Psoas muscle (tissue), 8 donors: ENCODE measurements at places on chromosomes 2 and 18. TPM values are rescaled to one million over a fixed set of nuclear protein-coding genes. Genes with fewer than 3 reads are reported as not detected.
A peak's percentile ranks its signal among the peaks of the same experiment; 100 is the strongest.

DNA sequence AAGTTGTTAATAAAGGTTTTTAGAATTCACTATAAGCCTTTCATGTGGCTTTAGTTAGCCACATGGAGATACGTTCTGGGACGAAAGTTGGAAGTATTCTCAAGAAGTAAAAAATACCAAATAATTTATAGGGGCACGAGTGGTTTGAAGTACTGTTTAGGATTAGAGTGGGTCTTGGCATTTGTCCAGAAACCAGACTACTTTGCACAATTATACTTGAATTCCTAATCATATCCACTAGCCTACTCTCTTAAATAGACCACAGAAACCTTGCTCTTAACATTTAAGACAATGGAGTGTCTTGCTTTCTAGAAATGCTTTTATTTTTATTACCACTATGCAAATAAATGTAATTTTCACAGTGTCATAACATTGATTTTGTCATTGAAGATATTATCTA, 44.6 kb downstream of the UBE2E3 start:
- peaks cover 18% of the 10 kb centered on the region for H3K4me1 ChIP-seq
- H3K4me3 ChIP-seq, result no peak overlapping the region
- no peak overlapping the region for H3K27ac ChIP-seq

- H3K27me3 ChIP-seq, result no peaks in the 10 kb centered on the region
- no peaks in the 10 kb centered on the region for H3K36me3 ChIP-seq
- no peak overlapping the region for H3K27ac ChIP-seq
- DNase-seq, result no peak
- H3K4me1 ChIP-seq, result no peaks in the 10 kb centered on the region
- H3K4me3 ChIP-seq, result no peak overlapping the region
Measured at GRCh38 chr2:151354807-151355206, 2.6 kb upstream of the TNFAIP6 start.

DNA sequence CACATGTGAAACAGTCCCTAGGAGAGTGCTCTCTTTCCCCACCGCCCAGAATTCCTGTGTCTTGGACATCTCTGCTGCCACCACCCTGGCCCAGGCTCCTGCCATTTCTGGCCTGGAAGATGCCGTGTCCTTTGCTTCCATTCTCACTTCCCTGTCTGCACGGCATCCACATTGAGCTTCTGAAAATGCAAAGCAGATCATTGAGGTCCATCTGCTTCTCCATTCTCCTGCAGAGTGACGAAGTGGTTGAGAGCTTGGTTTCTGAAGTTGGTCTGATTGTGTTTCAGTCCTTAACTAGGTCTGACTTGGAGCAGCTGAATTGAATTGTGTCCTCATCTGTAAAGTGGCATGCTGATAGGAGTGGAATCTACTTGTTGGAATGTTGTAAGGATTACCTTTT, 98.7 kb upstream of the MGAT5 start:
- H3K27ac ChIP-seq, result no peak overlapping the region
- no peaks in the 10 kb centered on the region for H3K4me1 ChIP-seq
- no peak overlapping the region for H3K4me3 ChIP-seq
- H3K36me3 ChIP-seq, result no peaks in the 10 kb centered on the region

- H3K27me3 ChIP-seq, result no peaks in the 10 kb centered on the region
- H3K4me1 ChIP-seq, result no peaks in the 10 kb centered on the region
- H3K36me3 ChIP-seq, result no peaks in the 10 kb centered on the region
- H3K4me3 ChIP-seq, result no peak overlapping the region
- H3K27ac ChIP-seq, result no peak overlapping the region
Measured at GRCh38 chr2:219527076-219527394, 12.8 kb downstream of the ASIC4 start.

DNA sequence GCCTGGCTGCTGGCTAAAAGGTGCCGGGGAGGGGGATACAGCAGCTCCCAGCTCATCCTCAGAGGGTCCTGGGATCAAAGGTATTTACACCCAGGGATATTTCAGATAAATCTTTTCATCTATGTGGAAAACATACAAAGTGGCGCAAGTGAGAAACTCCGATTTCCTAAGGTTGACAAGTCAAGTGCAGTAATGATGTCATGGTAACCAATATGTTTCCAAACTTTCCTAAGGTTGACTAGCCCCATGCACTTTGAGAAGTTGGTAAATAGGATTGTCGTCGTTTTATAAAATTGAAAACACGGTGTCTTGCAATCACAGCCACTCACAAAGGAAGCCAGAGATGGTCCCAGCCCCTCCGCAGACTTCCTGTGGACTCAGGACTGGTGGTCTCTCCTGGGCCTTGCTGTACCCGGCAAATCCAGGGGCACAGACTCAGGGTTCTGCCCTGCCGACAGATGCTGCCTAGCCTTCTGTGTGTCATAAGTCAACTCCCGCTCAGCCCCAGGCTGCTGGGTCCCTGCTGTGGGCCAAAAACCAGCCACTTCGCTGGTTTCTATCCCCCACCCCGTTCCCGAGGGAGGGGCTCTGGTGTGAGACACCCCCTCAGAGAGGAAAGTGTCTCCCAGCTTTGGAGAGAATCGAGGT, 111.2 kb upstream of the PPP1CB start:
- no peaks in the 10 kb centered on the region for H3K36me3 ChIP-seq
- DNase-seq, result no peak
- H3K27ac ChIP-seq, result no peak overlapping the region

GRCh38 chr18:79776674-79777073, 21.1 kb upstream of the KCNG2 start:
- no peak overlapping the region for H3K4me3 ChIP-seq
- DNase-seq, result no peak
- H3K36me3 ChIP-seq, result no peaks in the 10 kb centered on the region
- H3K4me1 ChIP-seq, result no peaks in the 10 kb centered on the region
- H3K27me3 ChIP-seq, result peaks cover 31% of the 10 kb centered on the region

DNA sequence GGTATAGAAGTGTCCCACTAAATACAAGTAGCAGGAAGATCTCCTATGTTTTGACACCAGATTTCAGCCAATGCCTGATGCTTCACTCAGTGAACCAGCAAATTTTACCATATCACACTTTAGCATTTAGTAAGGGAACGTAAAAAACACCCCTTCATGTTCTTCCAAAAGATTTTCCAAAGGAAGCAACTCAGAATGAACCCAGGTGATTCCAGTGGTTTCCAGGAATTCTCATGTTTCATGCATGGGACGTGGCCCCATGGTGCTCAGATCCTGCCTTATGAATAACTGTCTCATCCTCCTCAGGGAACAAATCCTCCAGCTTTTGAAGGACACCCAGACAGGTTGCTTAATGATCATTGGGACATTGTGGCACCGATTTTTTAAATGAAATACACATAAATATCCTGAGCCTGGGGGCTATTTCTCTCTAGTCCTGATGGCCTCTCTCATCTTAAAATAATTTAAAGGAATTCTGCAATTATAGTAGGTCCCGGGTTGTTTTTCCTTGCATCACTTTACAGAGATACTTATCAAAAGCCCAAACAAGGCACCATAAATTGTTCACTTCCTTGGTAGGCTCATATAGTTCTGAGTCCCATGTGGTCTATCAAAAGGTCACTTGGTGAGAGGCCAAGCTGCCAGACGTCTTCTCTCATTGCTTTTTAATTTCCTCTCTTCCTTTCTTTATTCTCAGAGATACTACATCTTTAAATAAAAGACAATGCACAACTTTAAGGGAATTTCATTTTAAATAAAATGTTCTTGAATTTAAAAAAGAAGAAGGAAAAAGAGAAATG, 261.0 kb downstream of the ZNF516 start:
- no peak for DNase-seq
- peaks cover 1% of the 10 kb centered on the region for H3K27me3 ChIP-seq
- H3K4me1 ChIP-seq, result no peaks in the 10 kb centered on the region
- H3K27ac ChIP-seq, result no peak overlapping the region
- H3K4me3 ChIP-seq, result no peak overlapping the region

DNA sequence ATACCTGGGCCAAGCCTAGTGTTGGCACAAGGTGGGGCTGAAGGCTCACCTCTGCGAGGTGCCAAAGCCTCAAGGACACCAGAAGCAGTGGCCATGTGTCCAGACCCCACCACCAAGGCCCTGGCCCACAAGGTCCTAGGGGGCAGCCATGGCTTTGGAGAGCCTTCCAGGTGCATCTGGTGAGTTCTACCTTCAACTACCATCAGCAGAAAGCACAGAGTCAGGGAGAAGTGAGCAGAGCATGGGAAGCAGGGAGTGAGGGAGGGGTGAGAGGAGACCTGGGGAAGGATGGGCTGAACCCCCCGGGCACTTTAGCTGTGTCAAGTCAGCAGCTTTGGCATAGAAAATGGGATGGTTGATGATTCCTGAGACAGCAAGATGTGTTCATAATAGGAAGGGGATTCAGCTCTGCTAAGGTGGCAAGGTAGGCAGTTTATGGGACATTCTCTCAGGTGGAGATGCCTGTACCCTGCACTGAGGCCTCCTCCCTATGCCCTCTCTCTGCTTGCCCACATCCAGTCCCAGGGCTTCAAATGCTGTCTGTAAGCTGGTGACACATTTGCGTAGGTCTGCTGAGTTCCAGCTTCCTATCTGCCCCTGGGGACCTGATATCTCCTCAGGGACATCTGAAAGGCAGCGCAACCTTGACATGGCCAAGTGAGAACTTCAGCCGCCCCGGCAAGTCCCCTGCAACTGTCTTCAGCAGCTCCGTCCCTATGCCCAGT, 83.4 kb upstream of the RGPD5 start:
- H3K4me1 ChIP-seq, result no peaks in the 10 kb centered on the region
- H3K36me3 ChIP-seq, result no peaks in the 10 kb centered on the region
- H3K4me3 ChIP-seq, result no peak overlapping the region
- DNase-seq, result no peak
- H3K27me3 ChIP-seq, result no peaks in the 10 kb centered on the region
- no peak overlapping the region for H3K27ac ChIP-seq

- H3K27me3 ChIP-seq, result no peaks in the 10 kb centered on the region
- H3K27ac ChIP-seq, result no peak overlapping the region
- H3K4me3 ChIP-seq, result no peak overlapping the region
- DNase-seq, result peak; percentile 12
- H3K36me3 ChIP-seq, result no peaks in the 10 kb centered on the region
Measured at GRCh38 chr2:55887901-55888624, 35.5 kb downstream of the EFEMP1 start.

GRCh38 chr2:33291278-33292013, 185.0 kb upstream of the RASGRP3 start:
- peaks cover 28% of the 10 kb centered on the region for H3K4me1 ChIP-seq
- peak overlapping the region; percentile 40 for H3K4me3 ChIP-seq
- no peaks in the 10 kb centered on the region for H3K27me3 ChIP-seq
- peak overlapping the region; percentile 53 for H3K27ac ChIP-seq

DNA sequence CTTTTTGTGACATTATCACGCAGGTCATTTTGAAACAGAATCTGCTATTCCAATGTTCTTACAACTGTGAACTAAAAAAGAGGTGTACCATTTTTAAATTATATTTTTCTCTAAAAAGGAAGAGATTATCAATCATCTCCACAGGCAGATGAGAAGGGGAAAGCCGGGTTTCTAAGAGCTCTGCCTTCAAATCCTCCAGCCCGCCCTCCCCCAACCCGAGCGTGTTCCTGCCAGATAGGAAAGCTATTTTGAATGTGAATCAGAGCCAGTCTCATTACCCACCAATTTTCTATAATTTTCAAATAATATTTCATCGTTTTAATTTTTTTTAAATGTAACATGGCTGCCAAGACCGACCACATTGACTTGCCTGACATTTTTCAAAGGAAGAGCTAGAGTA, 65.9 kb downstream of the KCNF1 start:
- no peaks in the 10 kb centered on the region for H3K4me1 ChIP-seq
- no peaks in the 10 kb centered on the region for H3K36me3 ChIP-seq
- no peak overlapping the region for H3K4me3 ChIP-seq
- H3K27ac ChIP-seq, result no peak overlapping the region

DNA sequence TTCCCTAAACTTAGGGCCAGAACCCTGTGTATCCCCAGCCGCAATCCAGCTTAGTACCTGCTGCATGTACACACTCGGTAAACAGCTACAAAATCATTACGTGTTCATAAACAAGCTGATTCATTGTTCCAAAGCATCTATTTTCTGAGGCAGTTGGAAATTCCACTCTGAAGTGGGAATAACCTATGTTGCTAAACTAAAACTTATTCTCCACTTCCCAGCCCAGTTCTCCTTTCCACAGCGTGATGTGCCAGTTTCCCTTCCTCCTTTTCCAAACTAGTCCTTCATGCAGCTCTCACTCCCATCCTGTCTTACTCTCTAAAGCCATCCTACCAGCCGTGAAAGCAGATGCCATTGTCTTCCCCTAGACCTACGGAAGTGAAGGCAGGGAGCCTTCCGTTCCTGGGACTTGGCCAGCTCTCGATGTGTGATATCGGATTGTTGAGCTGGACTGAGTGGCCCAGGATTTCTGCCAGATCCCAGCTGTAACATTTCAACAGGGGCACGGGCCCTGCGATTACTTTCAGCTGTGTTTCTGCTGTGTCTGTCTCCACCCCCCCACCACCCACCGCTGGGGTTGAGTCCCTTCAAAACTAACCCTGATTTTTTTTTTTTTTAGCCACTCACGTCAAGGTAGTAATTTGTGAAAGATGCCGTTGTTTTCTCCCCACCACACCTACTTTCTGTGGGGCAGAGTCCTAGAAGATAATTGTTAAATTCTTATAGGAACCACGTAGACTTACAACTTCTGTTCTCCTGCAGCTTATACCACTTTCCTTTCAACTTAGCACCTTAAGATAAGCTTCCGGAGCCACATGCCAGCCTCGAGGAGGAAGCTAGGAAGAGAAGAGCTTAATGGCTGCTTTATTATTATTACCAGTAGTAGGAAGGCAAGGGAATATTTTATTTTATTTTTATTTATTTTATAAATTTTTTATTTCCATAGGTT, 100.9 kb downstream of the CRIM1 start:
- peaks cover 75% of the 10 kb centered on the region for H3K4me1 ChIP-seq
- no peak overlapping the region for H3K4me3 ChIP-seq
- H3K27me3 ChIP-seq, result no peaks in the 10 kb centered on the region
- H3K36me3 ChIP-seq, result no peaks in the 10 kb centered on the region
- peak overlapping the region; percentile 64 for H3K27ac ChIP-seq
- DNase-seq, result peak; percentile 81

DNA sequence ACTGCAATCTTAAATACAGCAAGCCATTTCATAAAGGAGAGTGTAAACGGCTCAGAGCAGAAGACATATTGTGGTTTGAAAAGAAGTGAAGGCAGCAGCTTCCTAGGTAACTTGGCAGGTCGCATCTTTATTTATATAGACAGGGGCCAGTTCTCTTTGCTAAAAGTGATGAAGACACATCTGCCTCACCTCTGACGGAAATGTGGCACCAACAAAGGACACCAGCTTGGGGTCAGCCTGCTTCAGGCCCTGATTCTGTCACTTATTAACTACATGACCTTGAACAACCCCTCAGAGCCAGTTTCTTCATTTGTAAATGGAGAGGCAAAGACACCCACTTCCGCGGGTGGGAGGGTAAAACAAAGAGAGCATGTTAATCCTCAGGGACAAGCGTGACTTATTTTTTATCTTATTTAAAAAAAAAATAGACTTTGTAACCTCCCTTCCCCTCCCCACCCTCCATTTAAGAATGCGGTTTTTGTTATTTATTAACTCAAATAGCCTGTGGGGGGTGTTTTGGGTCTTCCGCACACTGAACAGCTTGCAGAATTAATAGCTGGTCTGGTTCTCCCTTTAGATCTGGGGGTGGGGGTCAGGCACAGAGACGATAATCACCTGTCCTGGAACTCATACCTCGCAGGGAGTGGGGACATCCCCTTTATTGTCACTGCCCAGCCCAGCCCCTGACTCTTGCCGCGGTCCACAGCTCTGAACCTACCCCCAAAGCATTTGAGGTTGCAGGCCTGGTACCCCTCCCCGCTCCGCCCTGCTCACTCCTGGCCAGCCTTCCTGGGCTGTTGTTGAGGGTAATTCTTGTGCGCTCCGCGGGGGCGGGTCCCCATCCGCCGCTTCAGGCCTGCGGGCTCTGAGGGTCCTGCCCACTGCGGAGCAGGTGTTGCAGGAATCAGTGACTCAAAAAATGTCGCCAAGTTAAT, 64.2 kb upstream of the TMEM17 start:
- no peaks in the 10 kb centered on the region for H3K36me3 ChIP-seq
- H3K4me1 ChIP-seq, result no peaks in the 10 kb centered on the region

The GALM gene
- 2.0 TPM for polyA plus RNA-seq

The OR6B2 gene
- polyA plus RNA-seq, result not detected

The COLEC11 gene
- polyA plus RNA-seq, result 1.0 TPM

The PLA2R1 gene
- polyA plus RNA-seq, result 0.21 TPM

The ELOA2 gene
- not detected for polyA plus RNA-seq

The SLC23A3 gene
- polyA plus RNA-seq, result 0.10 TPM

The SLC9A4 gene
- polyA plus RNA-seq, result not detected

The FIGN gene
- polyA plus RNA-seq, result 1.6 TPM
